Suppressor macrophage treated with lipopolysaccharide for 4 hours (primary cell): ENCODE measurements at places on chromosomes 5 and 9.
A peak's percentile ranks its signal among the peaks of the same experiment; 100 is the strongest.

- no peak for DNase-seq
These were observed 148.3 kb upstream of the MOCS2 start for GRCh38 chr5:53257806-53258373.

- DNase-seq: no peak
These were observed 171.7 kb downstream of the TTLL11 start for GRCh38 chr9:121921444-121921843.

DNA sequence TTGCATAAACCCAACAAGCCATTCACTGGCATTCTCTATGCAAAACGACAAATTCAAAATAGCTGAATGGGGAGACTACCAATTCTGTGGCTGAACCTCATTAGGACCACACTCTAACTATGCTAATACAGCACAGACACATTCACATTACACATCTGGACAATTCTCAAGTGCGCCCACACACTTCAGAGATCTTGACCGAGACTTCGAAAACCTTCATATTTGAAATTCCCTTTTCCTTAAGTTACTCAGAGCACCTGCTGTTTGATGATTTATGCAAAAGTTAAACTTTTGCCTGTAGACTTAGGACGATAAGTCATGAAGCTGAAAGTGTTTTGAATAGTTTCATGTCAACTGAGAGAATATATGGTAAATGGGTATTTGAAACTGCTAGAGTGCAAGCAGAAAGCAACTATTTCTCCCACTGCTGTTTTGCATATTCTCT is 111.9 kb downstream of the FBN2 start:
- no peak for DNase-seq

DNA sequence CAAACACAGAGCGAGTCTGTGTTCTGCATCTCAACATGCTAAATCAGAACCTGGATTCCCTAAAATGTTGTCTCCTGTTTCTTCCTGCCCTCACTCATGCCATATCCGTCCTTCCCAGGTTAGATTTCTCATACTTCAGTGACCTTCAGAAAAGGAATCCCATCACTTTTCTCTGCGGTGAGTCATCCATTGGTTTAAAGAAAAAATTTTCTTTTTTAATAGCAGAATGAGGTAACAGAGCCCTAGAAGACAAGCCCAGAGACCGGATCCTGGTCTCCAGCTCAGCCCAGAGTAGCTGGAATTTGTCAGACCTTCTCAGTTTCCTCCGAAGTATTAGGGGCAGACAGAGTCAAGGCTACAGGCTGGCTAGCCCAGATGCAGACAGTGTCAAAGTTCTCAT is 143.2 kb upstream of the DMRT1 start:
- no peak for DNase-seq

- DNase-seq: peak; percentile 53
These were observed 37.6 kb downstream of the DUSP1 start for GRCh38 chr5:172733131-172733973.

- no peak for DNase-seq
These were observed 700.2 kb downstream of the IRX1 start for GRCh38 chr5:4295663-4296339.

DNA sequence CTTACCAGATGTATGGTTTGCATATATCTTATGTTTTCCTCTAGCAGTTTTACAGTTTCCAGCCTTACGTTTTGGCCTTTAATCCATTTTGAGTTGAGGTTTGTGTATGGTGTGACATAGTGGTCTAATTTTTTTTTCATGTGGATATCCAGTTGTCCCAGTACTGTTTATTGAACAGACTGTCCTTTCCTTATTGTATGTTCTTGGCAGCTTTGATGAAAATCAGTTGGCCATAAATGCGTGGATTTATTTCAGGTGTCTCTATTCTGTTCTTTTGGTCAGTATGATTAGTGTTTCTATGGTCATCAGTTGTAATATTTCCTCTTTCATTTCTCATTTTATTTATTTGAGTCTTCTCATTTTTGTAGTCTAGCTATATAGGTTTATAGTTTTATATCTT is 42.4 kb downstream of the SRFBP1 start:
- no peak for DNase-seq

DNA sequence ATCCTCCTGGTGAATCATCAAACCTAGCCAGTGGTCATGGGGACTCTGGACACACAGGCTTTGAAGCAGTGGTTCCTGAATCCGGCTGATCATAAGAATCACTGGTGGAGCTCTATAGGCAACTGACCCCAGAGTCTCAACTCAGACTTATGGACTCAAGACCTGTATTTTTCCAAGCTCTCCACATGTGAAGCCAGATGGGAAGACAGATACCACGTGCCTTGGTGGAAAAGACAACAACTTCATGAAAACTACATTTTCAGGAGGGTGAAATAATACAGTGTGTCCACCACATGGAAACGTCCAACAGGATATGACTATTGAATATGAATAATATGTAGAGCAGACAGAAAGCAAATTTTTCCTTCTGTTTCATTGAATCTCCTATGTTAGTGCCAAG is 33.7 kb downstream of the GABRP start:
- no peak for DNase-seq

GRCh38 chr5:168796593-168797580 is 217.7 kb upstream of the PANK3 start:
- no peak for DNase-seq

DNA sequence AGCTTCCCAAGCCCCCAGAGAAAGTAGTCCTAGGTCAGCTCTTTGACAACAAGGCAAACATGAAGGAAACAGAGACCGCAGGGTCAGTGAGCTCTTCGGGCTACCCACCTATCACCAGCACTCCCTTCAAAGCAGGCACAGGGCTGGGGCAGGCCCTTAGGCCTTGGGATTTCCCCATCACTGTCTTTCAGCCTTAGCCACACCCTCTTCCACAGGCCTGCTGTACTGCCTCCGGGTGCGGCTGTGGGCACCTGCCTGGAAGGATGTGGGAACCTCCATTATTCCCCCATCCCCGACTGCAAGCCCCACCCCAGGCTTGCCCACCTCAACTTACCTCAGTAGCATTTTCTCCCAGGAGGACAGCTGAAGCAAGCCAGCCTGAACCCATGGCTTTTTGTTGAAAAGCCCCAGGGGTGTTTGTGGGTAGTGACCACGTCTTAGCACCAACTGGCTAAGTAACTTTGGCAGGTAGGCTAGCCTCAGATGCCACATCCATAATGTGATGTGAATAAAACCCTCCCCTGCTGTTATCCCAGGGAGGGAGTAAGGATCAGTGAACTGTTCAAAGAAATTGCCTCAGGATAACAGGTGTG is 100.2 kb downstream of the PIK3R1 start:
- DNase-seq: peak; percentile 32

GRCh38 chr5:164708831-164709230 is 1203.4 kb downstream of the MAT2B start:
- DNase-seq: no peak

GRCh38 chr5:151357792-151358191 is 10.4 kb upstream of the SLC36A2 start:
- no peak for DNase-seq

DNA sequence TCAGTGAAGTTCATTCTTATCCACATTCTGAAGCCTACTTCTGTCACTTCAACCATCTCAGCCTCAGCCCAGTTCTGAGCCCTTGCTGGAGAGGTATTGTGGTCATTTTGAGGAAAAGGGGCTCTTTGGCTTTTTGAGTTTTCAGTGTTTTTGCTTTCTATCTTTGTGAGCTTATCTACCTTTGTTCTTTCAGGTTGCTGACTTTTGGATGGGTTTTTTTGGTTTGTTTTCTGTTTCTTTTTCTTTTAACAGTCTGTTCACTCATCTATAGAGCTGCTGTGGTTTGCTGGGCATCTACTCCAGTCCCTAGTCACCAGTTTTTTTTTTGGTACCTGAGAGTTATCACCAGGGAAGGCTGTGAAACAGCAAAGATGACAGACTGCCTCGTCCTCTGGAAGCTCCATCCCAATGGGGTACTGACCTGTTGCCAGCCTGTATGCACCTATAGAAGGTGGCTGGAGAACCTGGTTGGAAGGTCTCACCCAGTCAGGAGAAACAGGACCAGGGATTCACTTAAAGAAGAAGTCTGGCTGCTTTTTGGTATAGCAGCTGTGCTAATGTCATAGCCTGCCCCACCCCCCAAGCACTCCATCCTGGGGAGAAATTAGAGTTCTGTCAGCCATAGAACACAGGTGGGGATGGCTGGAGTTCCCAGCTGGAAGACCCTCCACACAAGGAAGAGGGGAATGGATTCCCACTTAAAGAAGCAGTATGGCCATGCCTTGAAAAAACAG is 138.6 kb upstream of the TSLP start:
- DNase-seq: no peak

DNA sequence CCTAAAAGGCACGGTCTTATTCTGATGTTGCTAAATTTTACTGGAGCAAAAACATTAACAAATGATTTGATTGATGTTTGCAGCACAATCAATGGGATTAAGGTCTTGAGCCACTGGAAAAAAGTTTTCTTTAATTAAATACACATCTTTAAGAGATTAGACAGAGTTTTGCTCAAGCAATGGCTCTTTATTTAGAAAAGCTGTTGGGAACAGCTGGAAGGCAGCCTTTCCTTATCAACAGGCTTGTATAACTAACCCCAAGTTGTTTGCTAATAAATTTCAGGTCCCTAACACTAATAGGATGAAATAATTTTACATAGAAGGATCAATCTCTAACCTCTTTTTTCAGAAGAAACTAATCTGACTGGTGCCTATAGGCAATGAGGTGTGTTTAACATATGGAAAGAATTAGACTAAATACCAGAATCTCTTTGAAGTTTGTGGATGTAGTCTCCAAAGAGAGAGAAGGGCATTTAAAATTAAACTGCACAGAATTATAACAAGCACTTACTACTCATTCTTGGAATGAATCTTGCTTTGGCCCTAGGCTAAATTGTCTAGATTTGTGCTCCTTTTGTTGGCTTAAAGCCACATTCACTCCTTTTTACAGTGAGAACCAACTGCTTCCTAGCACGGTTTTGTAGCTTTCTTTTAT is 67.3 kb upstream of the TNFAIP8 start:
- DNase-seq: no peak

GRCh38 chr9:24036459-24036858 is 210.4 kb upstream of the ELAVL2 start:
- DNase-seq: no peak

DNA sequence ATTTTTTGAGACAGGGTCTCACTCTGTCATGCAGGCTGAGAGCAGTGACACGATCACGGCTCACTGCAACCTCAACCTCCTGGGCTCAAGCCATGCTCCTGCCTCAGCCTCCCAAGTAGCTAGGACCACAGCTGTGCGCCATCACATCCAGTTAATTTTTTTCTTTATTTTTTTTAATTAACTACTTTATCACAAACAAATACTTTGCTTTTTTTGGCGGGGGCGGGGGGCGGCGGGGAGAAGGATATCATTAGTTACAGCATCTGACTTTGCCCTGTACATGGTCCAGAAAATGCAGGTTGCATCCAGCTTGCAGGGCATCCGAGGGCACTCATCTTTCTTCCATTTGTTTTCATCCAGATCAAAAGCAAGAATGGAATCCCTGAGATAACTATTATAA is 201.8 kb upstream of the IER5L start:
- no peak for DNase-seq

- no peak for DNase-seq
These were observed 49.5 kb upstream of the DENND4C start for GRCh38 chr9:19180991-19181390.

GRCh38 chr5:169216866-169217265 is 84.1 kb downstream of the SLIT3 start:
- DNase-seq: no peak

- DNase-seq: peak; percentile 32
These were observed 50.5 kb downstream of the COMMD10 start for GRCh38 chr5:116135344-116135743.

- no peak for DNase-seq
These were observed 26.5 kb downstream of the TMEFF1 start for GRCh38 chr9:100499460-100499859.

- no peak for DNase-seq
These were observed 36.8 kb upstream of the STARD4 start for GRCh38 chr5:111548992-111549649.

DNA sequence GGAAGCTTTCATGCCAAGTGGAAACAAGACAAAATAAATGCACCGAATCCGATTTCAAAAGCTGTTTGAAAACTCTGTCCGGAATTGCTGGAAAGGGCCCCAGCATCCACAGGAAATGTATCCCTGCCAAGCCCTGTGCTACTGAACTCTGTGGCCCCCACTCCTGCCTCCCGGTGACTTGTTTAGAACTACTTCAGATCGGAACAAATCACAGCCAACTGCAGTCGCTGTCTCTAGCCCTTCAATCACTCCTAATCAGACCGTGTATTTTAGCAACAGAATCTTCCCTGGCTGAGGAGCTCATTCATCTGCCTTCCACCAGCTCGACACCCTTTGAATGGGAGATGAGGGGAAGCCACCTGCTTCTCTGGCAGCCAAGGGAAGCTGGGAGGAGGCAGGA is 94.1 kb downstream of the KCNIP1 start:
- no peak for DNase-seq
